NCI-H69 (cell line): ENCODE measurements at places on chromosomes 5 and 9.

GRCh38 chr5:98624145-98624880 lies 149.2 kb upstream of the RGMB start:
- DNase-seq = no peak

- no peak for DNase-seq
Observed at GRCh38 chr9:127629468-127630081, 17.5 kb downstream of the STXBP1 start.

DNA sequence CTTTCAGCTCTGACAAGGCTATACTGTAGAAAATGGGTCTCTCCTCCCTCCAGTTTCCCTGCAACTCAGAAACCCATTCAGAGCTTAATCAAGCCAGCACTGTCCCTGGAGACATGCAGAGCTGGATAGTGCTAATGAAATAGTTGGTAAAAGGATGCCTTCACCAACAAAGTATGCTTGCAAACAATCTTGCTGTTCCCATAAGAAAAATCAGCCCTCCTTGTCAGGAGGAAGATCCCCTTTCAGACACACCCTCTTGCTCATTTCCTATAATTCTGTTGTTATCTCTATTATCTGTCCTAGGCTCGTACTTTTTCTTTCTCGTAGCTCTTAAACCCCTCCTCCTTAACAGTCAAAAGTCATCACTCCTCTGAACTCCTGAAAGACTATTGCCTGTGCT lies 9.9 kb upstream of the OSMR start:
- DNase-seq = no peak

DNA sequence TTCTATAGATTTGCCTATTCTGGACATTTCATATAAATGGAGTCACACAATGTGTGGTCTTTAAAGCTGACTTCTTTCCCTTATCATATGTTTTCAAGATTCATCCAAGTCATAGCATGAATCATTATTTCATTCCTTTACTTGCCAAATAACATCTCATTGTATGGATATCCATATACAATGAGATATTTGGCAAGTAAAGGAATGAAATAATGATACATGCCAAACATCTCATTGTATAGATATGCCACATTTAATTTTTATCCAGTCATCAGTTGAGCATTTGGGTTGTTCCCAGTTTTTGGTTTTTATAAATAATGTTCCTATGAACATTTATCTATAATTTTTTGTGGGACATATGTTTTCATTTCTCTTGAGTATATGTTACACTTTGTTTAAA lies 20.5 kb upstream of the OR2K2 start:
- no peak for DNase-seq

- peak; percentile 99 for DNase-seq
Observed at GRCh38 chr9:131943351-131943841, 136.3 kb downstream of the MED27 start.

- no peak for DNase-seq
Observed at GRCh38 chr5:50320131-50320749, 120.8 kb downstream of the EMB start.

- no peak for DNase-seq
Observed at GRCh38 chr9:134536101-134536900, 105.3 kb upstream of the COL5A1 start.

GRCh38 chr5:5854087-5854486 lies 431.6 kb downstream of the ICE1 start:
- DNase-seq = no peak

DNA sequence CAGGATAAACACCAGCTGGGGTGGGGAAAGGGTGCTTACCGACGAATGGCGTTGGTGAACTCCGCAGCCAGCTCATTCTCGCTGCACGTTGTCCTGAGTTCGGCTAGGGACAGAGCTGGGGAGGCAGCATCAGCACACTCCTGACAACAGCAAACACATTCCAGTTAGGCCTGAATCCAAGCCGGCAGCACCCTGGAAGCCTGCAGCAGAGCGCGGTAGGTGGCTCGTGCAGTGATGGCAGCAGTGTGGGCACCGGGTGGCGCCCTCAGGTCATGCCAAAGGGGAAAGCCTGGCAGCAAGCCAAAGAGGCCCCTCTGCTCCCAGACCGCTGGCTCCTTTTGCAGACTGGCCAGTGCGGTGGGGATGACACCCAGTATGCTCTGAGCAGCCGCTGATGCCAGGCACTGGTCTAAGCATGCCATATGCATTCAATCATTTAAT lies 66.9 kb downstream of the DCP2 start:
- peak; percentile 44 for DNase-seq

DNA sequence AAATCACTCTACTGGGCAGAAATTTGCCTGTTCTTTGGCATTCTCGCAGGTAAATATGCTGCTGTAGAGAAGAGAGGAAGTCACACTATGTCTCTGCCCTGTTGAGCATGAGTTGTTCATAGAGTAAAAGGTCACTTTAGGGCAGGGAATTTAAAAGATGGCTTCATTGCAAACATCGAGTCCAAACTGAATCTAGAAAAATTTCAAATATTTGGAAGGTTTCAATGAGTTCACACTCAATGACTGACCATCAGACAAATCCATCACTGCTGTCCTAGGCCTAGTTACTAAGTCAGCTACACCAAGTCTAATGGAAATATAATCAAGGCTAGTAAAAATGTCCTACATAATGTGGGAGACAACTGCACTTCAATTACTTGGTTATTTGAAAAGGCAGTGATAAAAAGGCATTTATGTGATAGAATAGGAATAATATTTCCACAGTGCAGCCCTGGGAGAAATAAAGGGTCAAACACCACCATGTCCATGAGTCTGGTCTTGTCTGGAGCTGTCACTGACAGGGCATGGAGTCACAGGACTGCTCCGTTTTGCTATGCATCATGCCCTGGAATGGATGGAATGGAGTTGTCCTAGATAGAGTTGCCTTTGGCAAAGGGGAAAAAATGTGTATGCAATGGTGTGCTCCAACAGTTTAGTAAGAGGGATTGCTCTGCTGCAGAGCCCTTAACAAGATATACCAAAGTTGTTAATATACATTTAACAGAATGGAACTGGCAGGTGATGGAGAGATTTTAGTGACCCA lies 218.5 kb upstream of the DAPK1 start:
- no peak for DNase-seq

GRCh38 chr5:180755601-180756000 lies 15.7 kb upstream of the OR2Y1 start:
- DNase-seq = no peak

DNA sequence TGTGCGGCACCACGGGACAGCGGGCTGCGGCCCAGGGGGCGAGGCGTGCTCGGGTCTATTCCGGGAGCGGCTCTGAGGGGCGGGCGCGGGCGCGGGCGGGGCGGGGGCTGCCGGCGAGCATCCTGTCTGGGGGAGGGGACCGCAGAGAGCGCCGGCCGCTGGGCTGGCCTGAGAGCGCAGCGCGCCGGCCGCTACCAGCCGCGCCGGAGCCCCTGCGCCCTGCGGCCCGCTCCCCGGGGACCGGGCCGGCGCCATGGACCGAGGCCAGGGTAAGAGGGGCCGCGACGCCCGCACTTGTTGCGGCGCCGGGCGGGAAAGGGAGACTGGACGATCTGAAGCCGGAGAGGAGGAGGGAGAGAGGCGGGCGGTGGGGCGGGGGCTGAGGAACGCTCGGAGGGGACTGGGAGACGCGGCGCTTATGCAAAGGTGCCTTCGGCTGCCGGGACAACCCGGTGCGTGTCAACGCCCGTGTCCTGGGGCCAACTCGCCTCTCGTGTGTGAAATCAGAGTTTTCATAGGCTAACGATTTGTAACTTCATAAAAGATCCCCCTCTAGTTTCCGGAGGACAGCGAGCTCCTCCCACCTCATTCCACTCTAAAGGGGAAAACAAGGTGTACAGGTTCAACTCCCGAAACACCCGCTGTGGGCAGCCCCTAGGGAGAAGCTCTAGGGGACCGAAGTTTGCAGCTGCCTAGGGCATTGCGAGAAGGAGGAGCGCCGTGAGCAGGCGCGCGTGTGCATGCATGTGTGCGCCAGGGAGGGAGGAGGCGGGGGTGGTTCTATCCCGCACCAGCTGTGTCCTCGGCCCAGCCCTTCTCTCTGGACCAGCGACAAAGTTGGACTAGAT lies at the start of gene AFAP1L1:
Gene AFAP1L1 (plus strand): TSS at position 144 of the 848 bp plus-strand sequence. CDS start 110 bp downstream, at position 254.
- peak; percentile 59 for DNase-seq

- DNase-seq = no peak
Observed at GRCh38 chr5:72184408-72184807, 77.1 kb downstream of the MAP1B start.

DNA sequence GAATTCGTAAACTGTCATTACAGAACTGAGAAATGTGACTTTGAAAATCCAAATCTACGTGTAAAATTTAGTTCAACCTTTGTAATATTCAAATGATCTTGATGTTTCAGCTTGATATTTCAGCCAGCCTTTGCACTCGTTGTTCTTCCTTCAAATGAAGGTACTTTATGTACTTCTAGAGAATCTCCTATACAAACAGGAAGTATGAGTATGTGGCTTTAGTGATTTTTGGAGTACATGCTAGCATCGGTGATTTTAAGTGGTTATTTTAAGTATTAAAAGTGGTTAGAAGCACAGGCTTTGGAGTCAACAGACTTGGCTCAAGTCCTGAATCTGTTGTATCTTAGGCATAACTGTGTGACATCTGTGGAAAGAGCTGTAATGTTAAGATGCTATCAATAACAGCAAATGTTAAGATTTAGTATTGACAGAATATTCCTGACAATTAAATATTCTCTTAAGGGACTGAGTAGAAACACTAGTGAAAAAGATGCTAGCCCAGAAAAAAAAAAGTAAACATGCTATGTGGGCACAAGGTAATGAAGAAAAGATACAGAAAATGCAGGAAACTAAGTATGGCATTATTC lies 398.0 kb downstream of the ADGRV1 start:
- no peak for DNase-seq

DNA sequence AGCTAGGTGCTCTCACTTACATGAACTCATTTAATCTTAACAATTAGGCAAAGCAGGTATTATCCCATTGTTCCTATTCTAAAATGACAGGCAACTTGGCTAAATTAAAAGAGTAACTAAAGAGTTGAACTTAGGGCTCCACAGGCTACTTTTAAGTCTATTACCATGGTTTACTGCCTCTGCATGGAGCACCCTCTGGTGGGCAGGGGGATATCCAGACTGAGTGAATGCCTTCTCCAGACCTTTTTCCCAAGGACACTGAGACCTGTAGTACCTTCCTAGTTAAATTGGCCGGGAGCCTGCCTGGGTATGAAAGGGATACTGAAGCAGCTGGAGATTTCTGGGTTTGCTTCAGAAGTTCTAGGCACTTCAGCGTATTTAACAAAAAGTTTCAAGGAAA lies 238.1 kb downstream of the ELAVL2 start:
- peak; percentile 56 for DNase-seq

DNA sequence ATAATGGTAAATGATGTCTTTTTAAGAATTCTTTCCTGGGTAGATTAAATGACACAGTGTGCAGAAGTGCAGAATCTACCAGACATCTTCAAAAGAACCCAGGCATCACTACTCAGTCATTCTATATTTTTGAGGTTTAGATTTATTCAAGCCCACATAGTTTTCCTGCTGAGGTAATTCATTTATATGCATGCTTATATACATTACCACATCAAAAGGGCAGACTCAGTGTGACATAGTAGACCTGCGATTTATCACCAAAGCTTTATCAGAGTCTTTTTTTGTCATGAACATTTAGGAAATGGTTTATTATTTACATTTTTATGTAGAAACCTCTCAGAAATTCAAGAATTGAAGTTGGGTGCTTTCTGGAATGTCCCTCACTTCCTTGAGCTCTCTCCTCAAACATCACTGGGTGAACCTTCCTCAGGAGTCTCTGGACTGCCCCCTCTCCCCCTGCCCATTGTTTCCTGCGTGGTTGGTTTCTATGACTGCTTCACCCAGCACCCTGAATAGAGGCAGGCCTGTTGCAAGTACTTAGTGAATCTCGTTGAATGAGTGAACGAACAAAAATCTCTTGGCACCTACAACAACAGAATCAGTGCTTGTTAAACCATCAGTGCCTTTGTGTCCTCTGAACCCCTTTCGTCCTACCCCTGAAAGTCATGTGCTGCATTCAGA lies 42.5 kb downstream of the ADAMTS16 start:
- no peak for DNase-seq

- no peak for DNase-seq
Observed at GRCh38 chr9:14170973-14171596, 142.9 kb downstream of the NFIB start.

GRCh38 chr5:171776213-171776612 lies 9.4 kb upstream of the SMIM23 start:
- DNase-seq = no peak

GRCh38 chr5:141822144-141822543 lies 56.1 kb downstream of the PCDH1 start:
- no peak for DNase-seq

- DNase-seq = no peak
Observed at GRCh38 chr5:33925278-33925677, 10.9 kb upstream of the RXFP3 start.

GRCh38 chr9:110541950-110542349 lies 37.6 kb downstream of the SVEP1 start:
- no peak for DNase-seq

DNA sequence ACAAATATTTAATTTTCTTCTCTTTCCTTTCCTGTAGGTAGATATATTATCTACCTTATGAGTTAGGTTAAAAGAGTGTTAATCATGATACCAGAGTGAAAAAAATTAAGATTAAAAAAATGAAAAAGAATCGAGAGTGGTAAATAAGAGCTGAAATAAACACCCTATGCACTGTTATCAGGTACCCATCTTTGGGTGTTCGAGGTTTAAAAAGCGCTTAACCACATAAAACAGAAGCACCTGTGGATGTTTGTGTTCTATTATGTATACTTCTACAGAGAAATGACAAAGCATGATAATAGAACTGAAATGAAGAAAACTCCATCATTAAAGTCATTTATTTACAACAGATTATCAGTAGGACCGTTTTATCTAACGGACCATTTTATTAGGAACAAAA lies 25.7 kb upstream of the GCNT4 start:
- DNase-seq = no peak

- DNase-seq = no peak
Observed at GRCh38 chr5:71573591-71573990, 13.5 kb upstream of the MCCC2 start.

DNA sequence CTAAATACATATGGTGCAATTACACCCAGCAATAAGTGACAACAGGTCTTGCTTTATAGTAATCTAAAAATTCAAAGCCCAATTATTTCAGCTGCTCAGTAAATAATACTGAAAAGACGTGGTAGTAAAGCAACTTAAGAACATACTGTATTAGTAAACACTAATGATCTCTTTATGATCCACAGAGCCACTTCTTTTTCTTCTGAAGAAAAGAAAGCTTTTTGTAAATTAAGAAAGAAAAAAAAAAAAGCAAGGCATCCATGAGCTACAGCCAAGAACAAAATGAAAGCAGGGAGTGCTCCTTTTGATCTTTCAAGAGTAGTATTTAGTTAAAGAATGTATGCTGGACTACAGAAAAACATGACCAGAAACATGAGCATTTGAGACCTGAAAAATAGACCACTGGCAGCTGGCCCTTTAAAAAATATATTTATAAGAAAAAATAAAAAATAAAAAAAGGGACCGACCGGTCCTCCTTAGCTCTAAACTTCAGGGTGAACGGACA lies 348.7 kb downstream of the GLIS3 start:
- peak; percentile 43 for DNase-seq
